Activated CD8-positive, alpha-beta memory T cell treated with anti-CD3 and anti-CD28 coated beads for 4 hours (primary cell): ENCODE measurements at places on chromosomes 1 and 21.

- no peak for DNase-seq
Observed at GRCh38 chr1:234505769-234506102, 26.8 kb upstream of the TARBP1 start.

DNA sequence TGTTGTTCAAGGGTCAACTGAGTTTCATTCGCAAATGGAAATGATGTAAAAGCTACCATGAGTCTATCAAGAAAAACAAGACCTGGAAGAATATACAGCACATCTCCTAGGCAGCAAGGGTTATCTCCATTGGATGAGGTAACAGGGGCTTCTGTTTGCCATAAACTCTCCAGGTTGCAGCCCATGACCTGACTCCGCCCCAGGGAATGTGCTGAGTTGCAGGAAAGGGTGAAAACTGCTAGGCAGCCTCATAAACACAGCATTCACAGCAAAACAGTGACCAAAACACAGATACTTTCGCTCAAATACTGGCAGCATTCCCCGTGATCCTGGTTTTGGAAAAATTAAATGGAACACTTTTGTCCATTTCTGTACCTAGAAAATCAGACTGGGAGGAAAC, 20.2 kb upstream of the ACTA1 start:
- DNase-seq = no peak

DNA sequence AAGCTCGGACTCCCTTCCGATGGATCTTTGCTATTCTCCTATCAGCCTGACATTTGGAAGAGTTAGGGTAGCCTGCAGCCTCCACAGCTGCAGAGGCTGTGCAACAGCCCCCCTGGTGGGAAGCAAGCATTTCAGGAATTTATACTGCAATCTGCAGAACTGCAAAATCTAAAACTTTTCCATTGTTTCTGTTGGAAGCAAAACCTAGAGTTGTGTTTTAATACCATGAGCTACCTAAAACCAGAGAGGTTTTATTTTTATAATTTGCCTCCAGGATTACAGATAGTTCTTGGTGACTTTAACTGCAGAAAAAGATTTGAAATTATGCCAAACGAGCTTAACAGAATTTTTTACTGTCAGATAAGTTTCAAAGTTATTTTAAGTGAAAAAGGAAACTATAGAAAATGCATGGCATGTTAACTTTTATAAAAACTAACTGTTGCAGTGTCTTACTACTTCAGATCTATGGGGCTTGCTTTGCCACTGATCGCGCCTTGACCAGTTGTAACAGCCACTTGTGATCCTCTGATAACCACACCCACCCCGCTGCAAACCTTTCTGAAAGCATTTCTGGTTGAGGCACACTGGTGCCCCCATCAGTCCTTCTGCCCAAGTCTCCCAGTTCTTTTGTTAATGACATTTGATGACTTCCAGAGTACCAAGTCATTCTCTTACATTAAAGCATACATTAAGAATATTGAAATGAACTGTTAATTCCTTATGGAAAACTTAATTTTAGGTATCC, 64.8 kb downstream of the PRDM2 start:
- DNase-seq = no peak

GRCh38 chr1:12629511-12629956, 11.5 kb upstream of the DHRS3 start:
- no peak for DNase-seq

DNA sequence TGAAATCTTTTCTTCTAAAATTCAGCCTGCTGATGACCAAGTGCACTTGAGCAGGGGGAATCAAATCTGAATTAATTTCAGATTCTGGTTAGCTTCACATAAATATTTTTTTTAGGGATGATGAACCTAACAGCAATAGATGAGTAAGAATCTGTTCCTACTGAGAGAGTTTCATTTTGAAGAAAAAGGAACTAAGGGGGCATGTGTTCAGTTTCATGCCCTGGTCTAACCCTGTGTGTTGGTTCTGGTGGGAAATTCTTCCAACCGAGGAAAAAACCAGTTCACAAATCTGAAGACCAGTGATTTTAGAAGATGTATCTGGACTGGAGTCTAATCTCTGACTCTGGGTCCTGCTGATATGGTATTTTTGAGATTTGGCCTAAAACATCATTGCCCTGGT, 13.7 kb downstream of the SELL start:
- no peak for DNase-seq

GRCh38 chr1:243269461-243269801, 13.6 kb downstream of the SDCCAG8 start:
- DNase-seq = no peak

DNA sequence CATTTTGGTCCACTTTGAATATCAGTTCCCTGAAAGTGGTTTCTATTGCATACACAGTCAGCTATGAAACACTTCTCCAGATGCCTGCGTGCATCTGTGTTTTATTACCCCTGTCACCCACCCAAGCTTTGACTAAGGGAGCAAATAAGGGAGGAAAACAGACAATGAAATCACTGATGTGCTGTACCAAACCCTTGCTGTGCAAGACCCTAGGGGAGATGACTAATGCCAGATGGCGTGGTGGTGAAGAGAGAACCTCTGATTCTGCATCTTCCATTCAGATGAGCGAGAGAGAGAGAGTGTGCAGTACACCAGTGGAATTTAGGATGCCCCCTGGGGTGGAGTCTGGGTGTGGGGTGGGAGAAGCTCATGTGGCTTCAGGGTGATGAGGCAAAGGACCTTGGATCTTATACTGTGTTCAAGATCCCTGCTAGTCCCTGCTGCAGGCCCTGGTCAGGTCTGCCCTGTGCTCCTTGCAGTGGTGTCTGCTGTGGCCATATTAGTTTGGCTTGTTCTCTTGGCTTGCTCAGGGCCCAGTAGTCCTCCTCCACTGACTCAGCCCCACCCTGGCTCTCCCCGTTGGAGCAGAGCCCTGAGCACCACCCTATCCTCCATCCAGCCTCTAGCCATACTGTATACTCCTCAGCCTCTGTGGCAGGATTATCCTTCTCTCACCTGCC, 18.5 kb downstream of the CLCA1 start:
- no peak for DNase-seq

- no peak for DNase-seq
Observed at GRCh38 chr1:31482482-31483011, 69.5 kb downstream of the SERINC2 start.

DNA sequence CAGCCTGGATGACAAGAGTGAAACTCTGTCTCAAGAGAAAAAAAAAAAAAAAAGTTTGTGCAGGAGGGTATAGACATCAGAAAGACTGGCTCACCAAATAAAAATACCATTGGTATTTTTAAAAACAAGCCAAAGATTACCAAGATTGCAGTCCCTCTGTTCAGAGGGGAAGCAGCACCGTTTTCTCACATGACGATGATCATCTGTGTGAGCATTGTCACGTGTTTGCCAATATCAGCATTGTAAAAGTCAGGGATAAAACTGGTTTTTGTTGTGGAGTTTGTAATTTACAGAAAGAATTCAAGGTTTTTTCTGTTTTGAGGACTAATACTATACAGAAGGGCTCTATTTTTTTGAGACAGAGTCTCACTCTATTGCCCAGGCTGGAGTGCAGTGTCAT, 26.5 kb downstream of the ZNF362 start:
- no peak for DNase-seq
